Right ventricle myocardium superior (tissue), 1 donor: ENCODE measurements at places on chromosomes 12 and 14.

- no peak for DNase-seq
Measured at GRCh38 chr14:89445273-89445973, 28.4 kb upstream of the FOXN3 start.

DNA sequence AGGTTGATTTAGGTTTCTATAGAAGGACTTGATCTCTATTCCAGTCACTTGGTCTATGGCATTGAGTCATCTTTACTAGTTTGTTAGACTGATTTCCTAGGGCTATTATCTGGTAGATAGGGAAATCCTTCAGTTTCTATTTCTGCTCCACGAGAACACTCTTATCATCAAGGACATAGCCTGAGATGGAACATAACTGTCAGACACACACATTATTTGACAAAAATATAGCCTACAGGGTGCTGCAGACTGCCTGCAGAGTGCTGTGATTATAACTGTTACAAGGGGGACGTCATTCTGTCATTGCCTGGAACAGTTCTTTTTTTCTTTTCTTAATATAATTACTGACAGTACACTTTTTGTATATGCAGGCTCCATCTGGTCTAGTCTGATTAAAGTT, 82.0 kb downstream of the TMEM117 start:
- DNase-seq: no peak

GRCh38 chr12:22981711-22982110, 356.7 kb downstream of the ETNK1 start:
- DNase-seq: no peak

GRCh38 chr12:65292241-65292640, 13.8 kb downstream of the MSRB3 start:
- no peak for DNase-seq

GRCh38 chr12:126171937-126172559, 1106.8 kb downstream of the AACS start:
- no peak for DNase-seq

DNA sequence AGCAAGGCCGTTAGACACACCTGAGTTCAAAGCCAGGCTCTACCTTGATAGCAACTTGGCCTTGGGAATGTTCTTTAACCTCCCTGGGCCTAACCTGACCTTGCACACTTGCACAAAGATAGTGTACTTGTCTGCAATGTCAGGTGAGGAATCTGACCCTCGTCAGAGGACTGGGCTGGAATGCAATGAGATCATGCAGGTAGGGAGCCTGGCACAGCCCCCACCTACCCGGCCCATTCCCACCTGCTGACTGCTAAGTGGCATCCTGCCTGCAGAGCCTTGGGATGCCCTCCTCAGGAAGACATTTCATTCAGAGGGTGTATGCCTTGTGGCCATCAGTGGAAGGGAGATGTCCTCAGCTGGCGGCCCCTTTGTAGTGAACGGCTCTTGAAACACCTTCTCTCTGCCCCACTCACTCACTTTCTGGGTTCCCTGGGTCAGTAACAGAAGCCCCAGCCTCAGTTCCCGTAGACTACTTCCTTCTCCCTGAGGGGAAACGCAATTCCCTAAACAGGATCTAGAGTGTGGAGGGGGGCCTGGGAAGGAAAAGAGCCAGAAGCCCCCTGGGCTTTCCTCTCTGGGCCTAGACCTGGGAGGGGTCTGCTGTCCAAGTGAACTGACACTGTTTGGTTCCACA, 68.0 kb upstream of the DICER1 start:
- DNase-seq: no peak

DNA sequence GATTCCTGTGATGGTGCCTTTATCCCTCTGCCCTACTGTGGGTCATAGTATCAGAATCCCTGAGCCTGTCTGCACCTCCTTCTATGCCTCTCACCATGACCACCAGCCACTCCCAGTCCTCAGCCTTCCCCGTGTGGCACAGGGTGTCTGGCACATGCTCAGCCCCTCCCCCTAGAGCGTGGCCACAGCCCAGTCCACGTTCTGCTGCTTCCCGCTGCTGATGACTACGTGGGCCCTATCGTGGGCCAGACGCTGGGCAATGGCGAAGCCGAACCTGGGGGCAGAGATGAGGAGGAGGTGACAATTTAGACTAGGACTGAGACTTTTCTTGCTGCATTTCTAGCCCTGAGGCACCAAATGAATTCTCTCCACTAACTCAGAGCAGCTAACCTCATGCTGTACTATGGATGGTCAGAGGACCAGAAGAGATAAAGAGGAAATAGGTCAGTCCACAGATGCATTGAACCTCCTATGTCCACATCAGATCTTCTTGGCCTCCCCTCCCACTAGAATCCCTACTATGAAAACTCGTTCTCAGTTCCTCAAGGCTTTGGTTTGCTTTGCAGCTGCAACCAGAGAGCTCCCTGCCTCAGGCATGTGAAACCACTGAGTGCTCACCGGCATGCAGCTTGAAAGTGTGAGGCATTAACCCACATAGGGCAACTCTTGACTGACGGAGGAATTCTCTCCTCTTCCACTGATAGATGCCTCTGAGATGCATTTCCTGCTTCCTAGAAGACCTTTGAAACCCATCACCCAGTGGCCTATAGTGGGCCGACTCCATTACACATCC, 126.3 kb upstream of the DHRS4 start:
- no peak for DNase-seq

GRCh38 chr12:123167329-123167728, 16.4 kb upstream of the PITPNM2 start:
- no peak for DNase-seq

DNA sequence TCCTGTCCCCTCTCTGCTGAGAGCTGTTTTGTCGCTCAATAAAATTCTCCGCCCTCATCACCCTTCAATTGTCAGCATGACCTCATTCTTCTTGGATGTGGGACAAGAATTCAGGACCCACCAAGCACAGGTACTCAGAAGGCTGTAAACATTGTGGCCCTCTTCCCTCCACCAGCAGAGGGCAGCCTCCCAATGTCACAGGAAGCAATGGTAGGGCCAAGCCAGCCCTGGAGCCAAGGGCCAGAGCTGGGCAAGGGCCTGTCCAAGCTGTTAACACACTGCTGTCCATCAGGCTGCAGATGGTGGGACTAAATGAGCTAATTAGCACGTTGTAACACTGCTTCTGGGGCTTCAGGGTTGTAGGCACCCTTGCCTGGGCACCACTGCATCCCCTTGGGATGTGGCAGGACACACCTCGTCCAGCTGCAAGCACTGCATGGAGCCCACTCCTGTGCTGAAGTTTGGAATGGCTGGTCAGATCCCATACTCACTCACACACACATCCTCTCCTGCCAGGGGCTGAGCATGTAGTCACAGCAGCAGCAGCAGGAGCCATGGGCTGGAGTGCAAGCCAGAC, 62.7 kb upstream of the HECTD1 start:
- DNase-seq: no peak

DNA sequence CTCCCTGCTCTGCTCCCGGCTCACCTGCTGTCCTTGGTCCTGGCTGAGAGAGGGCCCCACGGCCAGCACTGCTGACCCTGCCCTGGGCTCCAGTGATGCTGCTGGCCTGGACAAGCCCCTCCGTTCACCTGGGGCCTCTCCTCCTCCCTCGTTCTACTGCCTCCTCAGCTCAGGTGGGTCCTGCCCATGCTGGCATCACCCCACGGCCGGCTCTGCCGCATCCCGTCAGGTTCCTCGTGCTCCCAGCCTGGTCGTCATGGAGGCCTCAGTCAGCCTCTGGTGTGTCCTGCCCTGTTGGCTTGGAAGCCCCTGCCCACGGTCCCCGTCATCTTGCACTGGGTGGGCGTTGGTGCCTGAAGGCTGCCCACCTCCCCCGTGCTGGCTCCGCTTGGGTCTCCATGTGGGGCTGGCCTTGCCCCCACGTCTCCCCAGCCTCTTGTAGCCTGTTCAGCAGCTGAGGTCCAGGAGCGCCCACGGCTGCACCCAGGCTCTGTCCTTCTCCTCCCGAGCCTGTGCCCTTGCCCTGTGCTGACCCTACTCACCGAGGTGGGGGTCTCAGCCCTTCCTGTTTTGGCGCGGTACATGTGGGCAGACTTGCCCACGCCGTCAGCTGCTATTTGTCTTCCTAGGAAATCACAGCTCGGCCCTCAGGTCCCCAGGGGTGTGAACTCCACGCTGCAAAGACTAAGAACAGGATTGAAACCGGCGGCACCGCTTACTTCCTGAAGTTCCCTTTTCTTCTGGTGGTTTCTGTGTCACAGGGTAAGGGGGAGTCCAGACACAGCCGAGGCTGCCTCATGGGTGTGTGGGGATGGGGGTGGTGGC, 121.6 kb downstream of the TMEM121 start:
- no peak for DNase-seq

GRCh38 chr14:76101391-76102379, 50.0 kb upstream of the GPATCH2L start:
- DNase-seq: no peak
